BJ (cell line): ENCODE measurements at places on chromosomes 12 and 14.

DNA sequence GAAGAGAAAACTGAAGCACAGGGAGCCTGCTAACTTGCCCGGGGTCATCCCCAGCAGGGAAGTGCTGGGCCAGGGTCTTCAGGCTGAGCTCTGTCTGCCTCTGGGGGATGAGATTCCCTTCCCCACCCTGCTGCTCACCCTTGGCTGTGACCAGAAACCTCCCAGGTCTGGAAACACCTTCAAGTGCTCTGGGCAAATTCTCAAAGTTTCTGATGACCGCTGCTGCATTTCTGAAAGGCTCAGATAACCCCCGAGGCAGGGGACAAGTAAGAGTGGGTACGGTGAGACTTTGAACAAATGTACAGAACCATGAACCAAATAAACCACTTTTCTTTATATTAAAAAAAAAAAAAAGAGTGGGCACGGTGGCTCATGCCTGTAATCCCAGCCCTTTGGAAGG is 41.3 kb downstream of the LTBP2 start:
- DNase-seq: no peak

DNA sequence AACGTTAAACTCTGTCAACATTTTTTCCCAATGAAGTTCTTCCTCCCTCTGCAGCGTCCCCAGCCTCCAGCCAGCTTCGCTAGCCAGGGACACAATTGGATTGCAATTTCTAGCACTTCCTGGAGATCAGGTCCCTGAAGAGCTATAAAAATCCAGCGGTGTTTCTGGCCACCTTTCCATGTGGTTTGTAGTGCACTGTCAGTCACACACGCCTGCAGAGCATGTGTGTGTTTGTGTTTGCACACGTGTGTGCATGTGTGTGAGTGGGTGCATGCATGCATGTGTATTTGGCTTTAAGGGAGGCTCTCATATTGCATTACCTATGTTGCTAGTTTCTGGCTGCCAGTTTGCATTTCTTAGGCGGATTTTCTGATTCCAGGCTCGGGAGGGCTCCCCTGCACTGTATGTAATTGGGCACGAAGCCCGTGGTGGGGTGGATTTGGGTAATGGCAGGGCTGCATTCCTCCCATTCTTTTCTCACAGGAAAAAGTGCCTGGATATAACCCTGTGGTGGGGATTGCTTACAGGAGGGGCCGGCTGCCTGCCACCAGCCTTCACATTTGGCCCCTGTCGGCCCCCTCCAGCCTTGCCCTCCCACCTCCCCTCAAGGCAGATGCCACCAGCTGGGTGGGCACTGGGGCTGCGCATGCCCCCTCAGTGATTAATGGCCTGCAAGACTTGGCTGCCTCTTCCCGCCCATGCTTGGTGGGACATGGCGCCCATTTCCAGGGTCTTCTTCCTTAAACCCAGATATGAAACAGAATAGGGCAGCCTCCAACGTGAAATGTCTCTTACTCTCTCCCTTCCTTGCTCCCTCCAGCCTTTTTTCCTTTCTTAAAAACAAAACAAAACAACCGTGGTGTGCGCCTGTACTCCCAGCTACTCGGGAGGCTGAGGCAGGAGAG is 74.0 kb downstream of the TSPAN9 start:
- no peak for DNase-seq

GRCh38 chr14:67186789-67187584 is 2.3 kb upstream of the GARIN2 start:
- DNase-seq: peak; percentile 55

DNA sequence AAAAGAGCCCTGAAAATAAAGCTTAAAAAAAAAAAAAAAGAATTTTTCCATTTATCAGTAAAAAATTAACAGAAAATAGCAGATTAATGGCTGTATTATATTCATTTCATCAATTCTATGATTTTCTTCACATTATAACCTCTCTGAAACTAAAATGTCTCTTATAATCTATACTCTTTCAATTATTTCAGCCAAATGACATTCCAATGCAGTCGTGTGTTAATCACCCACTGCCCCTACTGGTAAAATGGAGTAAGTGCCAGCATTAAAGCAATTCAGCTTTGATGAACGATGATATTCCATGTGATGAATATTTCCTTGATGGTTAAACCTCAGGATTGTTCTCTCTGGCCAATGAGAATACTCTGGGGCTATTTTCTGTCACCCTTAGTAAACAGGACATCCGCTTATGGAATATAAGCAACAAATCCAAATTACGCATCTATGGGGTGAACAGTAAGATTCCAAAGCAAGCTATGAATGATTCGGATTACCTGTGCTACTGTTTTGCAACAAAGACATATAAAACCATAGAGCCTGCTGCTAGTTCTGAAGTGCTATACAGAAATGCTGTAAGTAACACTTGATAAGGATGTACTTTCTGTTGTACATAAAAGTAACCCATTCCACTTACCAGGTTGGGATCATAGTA is 20.3 kb upstream of the SYCP3 start:
- DNase-seq: no peak

DNA sequence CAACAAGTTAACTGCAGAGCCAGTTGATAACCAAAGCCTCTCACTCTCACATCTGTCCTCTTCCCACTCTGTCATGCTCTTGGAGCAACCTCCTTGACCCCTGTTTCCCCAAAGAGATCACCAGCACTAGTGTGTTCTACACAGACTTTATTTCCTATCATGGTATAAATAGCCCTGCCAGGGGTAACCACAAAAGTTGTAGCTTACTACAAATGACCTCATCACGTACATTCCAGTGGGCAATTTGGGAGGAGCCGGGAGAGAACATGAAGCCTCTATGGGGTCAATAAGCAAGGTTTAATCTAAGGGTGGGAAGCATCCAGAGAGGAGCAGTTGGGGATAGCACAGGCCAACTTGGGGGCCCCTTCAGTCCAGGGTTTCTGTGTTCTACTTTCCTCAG is 186.5 kb downstream of the KCNA5 start:
- no peak for DNase-seq

DNA sequence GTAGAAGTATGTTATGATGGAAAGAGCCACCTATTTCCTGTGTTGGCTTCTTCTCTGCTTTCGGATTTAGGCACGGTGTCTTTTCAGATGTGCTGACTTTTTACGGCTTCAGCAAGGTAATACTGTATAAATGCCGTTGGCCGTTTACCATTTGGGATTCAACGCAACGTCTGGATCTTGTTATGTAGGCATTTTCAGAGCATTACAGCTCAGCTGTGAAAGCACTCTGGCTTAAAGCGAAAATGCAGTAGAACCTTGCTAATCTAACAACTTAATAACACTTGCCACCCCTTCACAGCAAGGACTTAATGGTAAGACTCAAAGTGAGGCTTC is 229.9 kb downstream of the EFCAB11 start:
- DNase-seq: no peak

DNA sequence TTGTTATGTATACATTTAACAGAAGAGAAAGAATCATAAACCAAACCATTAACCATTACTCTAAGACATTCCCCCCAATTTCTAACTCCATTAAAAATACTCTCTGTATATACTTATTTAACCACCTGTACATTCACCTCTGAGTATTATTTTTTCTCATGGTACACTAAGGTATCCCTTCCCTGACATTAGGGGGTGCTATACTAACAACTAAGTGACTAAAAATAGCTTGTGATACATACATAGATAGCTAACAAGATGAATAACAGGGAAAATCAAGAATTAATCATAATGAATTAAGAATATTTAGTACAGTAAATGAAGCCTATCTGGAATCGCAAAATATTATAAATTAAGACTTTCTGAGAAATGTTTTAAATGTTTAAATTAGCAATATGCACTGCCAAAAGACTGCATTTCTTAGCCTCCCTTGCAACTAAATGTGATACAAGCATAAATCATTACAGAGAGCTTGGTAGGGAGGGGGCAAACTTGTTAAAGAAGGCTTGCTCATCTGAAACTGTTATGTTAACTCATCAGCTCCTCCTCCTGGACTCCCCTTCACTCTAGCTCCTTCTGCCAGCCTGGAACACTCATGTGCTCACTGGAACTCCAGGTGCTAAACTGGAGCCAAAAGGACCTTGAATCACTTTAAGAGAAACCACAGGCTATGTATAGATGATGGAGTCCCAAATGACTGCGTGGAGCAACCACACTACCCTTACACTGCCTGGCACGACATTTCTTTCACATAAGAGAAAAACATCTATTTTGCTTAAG is 14.9 kb downstream of the C2CD5 start:
- DNase-seq: no peak

- no peak for DNase-seq
Measured at GRCh38 chr14:100612986-100613385, 25.8 kb upstream of the BEGAIN start.

DNA sequence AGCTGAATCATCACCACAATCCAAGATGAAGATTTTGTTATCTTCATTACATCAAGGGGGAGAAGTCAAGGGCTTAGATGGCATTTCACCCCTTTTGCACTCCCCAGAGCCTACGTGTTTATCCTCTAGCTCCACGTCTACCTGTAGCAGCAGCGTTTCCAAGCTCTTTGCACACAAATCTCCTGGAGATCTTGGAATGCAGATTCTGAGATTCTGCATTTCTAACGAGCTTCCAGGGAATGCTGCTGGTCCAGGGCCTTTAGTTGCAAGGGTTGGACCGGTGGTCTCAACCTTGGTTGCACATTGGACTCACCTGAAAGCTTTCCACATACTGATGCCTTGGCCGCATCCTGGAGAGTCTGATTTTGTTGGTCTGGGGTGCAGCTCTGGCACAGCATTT is 49.5 kb upstream of the STON2 start:
- DNase-seq: no peak

DNA sequence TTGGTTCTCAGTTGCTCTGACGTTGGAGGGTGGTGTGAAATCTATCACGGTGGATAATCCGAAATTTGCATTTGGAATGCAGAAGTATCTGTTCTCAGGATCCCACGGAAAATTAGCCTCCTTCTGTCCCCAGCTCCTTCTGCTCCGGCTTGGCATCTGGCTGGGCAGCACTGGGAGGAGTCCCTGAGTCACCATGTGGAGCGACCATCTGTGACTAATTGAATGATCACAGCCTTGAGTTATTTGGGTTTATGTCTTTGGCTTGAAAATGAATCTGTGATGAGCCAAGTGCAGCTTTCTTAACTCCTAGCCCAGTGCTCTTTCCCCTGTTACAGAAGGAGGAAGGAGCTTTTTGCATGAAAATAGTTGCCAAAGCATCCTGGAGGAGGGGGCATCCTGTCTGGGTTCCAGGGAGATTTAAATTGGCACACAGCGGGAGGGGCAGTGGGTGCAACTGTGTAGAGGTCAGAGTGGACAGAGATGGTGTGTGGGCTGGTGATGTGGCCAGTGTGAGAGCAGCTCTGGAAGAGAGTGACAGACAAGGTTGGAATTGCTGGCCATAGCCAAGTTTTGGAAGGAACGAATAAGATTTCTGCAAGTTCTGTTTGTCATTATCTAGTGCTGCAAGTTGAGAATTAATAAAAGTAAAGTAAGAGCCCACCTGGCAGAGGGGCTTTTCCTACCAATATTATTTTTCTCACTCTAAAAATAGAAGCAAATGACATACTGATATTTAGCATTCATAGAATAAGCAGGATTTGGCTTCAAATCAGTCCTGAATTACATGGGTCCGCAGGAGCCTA is 74.4 kb downstream of the SLC24A4 start:
- no peak for DNase-seq

DNA sequence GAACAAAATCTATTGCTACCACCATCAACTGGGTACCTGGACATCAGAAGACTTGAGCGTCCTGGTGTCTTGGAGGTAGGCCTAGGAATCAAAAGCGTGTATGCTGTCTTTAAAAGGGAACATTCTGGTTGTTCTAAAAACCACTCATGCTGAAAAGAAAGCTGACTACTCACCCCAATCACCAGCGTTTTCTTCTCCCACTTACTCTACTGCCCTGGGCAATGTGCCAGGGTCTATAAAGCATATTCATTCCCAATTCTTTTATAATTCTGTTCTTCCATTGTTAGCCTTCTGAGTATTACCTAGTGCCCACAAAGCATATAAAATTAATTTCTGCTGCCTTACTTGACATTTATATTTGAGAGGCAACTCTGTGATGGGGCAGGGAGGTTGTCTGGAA is 133.4 kb downstream of the KCNA5 start:
- DNase-seq: no peak

DNA sequence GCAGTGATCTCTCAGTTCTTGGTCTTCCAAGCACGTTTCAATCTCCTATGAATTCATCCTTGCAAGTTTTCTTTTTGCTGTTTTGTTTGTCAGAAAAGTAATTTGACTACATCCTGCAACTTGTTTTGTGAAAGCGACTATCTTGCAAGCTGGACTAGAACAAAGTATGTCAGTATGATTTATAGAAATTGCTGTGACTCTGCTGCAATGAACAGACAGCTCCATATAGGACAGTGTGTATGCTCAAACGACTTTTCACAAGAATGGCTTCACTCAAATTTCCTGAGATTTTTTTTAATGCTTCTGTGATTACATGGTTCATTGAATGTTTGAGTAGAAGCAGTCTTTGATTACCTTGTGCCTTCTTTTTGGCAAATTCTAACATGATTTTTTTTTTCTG is 123.5 kb upstream of the TRHDE start:
- DNase-seq: no peak

DNA sequence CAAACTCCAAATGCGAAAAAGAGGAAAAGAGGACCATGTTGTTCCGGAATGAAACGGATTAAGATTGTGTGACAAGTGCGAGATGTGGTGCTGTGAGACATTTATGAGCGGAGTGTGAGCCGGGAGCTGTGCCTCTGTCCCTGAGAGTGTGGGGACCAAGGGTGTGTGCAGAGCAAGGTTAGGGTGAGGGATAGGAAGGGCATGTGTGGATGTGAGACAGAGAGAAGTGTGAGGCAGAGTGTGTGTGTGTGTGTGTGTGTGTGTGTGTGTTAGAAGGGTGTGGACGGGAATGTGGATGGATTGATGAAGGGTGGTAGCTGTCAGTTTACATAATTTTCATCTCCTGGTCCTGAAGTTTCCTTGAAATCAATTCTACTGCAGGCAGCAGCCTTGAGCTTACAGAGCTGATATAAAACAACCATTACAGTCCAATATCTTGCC is 4.3 kb upstream of the OTX2 start:
- DNase-seq: no peak

- no peak for DNase-seq
Measured at GRCh38 chr12:45547822-45548221, 181.7 kb upstream of the ARID2 start.

DNA sequence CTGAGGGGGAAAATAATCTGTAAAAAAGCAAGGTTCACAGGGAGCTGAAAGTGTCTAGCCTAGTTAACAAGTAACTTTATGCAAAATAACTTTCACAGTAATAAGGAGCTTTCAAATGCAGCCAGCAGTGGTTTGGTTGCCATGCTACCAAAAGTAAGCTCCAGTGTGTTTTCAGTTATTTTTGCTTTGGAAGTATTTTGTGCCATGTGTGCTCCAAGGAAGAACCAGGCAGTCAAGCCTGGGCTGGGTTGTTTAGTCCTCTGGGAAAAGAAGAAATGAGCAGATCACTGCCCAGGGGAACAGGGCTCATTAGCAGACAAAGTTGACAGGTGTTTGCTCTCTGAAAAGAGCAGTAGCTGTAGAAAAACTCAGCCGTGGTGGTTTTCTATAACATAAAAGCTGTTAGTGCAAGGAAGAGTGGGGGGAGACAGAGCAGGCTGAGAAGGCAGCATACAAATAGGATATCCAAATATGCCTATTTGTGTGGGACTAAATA is 92.8 kb upstream of the TMTC2 start:
- no peak for DNase-seq
